ENCODE measurements at places on chromosomes 7 and 10. TPM values are rescaled to one million over a fixed set of nuclear protein-coding genes. Genes with fewer than 3 reads are reported as not detected.

Gene CTAGE6
- total RNA-seq: 2.0 TPM

Gene C10orf143
- total RNA-seq: 4.8 TPM

GRCh38 chr10:87615856-87616255, 43.8 kb upstream of the PAPSS2 start:
- no peak overlapping the region for H3K27ac ChIP-seq
- no peak overlapping the region for H3K4me3 ChIP-seq
- H3K36me3 ChIP-seq: no peaks in the 10 kb centered on the region
- peaks cover 12% of the 10 kb centered on the region for H3K4me1 ChIP-seq
- DNase-seq: no peak

GRCh38 chr10:78248651-78249464, 215.2 kb downstream of the RPS24 start:
- H3K27me3 ChIP-seq: no peaks in the 10 kb centered on the region
- H3K27ac ChIP-seq: peak overlapping the region; percentile 26
- no peaks in the 10 kb centered on the region for H3K4me1 ChIP-seq
- peak overlapping the region; percentile 18 for H3K4me3 ChIP-seq
- no peak for DNase-seq
- H3K36me3 ChIP-seq: no peaks in the 10 kb centered on the region

DNA sequence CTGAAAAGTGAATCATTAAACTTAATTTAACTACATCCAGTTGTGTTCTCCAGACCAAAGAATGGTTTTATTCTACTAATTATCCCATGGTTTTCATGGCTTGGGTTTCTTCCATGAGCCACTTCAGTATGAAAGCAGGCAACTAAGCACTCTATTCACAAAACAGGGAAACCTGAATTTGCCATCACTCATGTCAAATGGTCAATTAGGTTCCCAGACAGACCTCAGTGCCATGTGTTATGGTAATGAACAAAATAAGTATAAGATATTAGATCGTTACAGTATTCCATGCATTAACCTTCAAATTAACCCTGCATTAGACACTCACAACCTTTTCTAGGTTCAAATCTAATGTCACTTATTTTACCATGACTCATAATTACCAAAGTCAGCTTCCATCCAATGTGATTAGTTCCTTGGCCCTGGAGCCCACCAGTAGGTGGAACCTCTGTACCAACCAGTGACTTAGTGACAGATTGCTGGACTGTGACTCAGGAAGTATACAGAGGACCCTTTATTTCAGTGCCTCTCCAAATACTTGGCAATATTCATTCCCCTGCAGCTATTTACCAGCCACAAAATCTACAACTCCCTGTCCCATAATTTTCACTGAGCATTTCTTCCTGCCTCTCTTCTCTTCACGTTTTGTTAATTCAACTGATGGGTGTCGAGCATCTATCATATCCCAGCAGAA, 1270.2 kb upstream of the SORCS1 start:
- no peaks in the 10 kb centered on the region for H3K36me3 ChIP-seq
- DNase-seq: no peak
- H3K4me1 ChIP-seq: no peaks in the 10 kb centered on the region
- no peak overlapping the region for H3K27ac ChIP-seq

DNA sequence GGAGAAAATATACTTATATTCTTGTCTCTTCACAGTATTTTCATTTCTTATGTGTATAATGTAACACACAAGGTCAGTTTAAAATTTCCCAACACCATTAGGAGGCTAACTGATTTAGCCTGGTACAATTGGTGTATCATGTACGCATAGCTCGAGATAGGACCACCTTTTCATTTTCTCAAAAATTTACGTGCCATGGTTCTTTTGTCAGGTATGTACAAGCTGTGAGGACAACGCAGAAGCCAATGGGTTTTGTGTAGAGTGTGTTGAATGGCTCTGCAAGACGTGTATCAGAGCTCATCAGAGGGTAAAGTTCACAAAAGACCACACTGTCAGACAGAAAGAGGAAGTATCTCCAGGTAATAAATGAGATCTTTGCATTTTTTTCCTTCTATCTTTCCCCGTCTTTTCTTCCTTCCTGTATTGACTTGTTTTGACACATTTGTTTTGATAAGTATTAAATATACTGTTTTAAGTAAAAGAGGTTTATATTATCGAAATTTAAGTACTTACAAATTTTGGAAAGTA, 55.0 kb downstream of the TRIM24 start:
- no peaks in the 10 kb centered on the region for H3K27me3 ChIP-seq
- H3K4me3 ChIP-seq: no peak overlapping the region
- H3K27ac ChIP-seq: no peak overlapping the region
